Activated effector memory CD4-positive, alpha-beta T cell treated with Interleukin-2 at 50 U/mL for 16 hours (primary cell): ENCODE measurements at places on chromosomes 6 and 20.
A peak's percentile ranks its signal among the peaks of the same experiment; 100 is the strongest.

DNA sequence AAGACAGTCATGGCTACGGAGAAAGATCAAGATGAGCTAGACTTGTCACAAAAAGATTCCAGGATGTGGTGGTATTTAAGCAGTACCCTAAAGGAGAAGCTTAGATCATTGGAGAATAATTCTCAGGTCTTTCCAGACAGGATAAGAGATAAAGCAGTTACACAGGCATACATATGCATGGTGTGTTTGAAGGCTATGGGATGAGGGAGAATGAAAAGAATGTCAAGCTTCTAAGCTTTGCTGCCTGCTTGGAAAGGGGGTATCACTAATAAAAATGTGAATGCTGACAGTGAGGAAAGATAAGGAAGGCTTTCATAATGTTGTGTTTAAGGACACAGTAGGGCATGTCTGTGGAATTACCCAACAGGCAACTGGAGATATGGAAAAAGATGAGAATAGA, 28.1 kb downstream of the RWDD2A start:
- DNase-seq: no peak

DNA sequence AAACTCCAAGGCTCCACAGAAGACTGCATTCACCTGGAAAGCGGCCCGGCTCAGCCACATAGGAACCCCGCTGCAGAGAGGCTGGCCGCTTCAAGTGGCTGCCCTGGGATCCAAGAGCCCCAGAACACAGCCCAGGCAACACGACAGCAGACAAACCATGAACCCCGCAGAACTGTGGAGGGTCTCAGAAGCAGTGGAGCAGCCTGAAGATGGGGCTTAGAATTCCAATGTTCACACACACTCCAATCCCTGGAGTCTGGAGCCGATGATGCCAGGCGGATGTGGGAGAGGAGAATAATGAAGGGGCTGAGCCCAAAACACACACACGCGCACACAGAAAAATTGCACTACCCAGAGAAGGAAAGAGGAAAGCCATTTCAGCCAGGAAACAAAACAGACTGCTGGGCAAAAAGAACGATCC, 52.4 kb downstream of the NINL start:
- no peak for DNase-seq

DNA sequence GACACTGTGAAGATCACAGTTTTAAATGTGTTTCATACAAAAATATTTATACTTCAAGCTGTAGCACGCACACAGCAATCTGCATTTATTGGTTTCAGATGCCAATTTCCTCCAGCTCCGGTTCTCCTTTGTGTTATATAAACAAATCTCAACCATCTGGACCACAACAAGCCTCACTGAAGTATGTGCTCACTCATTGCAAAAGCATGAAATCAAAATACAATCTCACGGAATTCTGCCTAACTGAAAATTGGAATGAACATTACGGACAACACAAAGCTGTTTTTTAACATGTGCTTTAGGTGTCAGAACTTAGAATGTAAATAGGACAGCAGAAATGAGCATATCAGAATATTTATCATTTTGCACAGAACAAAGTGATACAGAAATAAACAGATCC, 38.0 kb downstream of the RCAN2 start:
- DNase-seq: no peak

DNA sequence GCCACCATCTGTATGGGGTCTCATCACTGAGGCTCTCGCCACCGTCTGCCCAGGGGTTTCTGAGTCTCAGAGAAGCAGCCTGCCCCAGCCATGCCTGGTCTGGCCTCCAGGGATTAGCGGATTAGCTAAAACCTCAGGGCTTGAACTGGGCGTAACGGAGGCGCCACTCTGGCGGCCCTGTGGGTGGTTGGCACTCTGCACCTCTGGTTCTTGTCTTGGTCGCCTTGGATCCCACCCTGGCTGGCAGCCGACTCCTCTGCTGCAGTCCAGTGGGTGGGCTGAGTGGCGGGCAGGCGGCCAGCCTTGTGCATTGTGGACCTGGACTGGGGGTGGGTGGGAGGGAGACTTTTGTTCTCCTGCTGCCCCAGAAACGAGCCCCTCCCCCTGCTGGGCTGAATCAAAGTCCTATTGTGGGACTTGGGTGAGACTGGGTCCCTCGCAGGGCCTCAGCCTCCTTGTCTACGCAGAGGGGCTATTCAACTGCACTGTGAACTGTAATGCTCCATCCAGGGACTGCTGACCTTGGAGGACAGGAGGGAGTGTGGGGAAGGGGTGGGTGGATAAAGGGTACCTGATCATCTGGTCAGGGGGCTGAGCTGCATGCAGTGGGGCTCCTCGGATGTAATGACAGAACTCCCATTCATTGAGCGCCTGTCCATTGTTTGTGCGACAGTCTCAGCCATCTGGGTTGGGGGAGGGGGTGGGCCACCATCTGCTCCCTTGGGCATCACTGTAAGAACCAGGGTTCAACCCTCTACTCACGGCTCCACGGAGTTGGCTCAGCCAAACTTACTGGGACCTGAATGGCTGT, 23.9 kb downstream of the SUN5 start:
- no peak for DNase-seq

DNA sequence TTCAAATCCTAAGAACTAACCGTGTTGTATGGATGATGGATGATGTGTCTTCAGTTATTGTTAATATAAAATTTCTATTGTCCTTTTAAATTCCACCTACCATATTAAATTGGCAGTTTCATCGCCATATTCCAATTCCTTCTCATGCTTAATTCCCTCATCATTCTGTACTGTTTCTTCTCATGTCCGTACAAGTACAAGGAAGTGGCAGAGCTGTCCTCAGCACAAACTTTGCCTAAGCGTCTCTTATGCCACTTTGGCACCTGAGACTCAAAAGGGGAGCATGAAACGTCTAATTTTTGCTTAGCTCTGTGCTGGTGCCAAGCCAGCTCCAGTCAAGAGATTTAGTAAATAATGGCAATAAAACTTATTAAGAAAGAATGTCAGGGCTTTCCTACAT, 158.2 kb upstream of the LAMA2 start:
- no peak for DNase-seq

- DNase-seq: no peak
These were observed 594 bp downstream of the ARFGEF3 start for GRCh38 chr6:138162111-138162954.

DNA sequence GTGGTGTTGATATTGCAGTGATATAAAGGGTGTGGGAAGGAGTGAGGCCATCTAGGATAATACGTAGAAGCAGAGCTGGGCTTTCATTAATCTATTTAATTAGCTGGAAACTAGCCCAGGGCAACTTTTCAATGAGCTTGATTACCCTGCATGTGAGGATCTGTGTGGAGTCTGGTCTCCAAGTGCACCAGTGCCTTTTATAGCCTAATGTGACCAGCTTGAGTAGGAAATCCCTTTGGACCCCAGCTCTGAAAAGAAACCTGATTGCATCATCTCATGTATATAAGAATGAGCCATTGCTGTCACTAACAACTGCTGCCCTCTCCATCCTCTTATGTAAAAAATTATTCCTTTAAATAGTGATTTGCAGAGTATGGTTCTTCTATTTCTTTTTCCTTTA, 72.6 kb downstream of the CD109 start:
- no peak for DNase-seq

DNA sequence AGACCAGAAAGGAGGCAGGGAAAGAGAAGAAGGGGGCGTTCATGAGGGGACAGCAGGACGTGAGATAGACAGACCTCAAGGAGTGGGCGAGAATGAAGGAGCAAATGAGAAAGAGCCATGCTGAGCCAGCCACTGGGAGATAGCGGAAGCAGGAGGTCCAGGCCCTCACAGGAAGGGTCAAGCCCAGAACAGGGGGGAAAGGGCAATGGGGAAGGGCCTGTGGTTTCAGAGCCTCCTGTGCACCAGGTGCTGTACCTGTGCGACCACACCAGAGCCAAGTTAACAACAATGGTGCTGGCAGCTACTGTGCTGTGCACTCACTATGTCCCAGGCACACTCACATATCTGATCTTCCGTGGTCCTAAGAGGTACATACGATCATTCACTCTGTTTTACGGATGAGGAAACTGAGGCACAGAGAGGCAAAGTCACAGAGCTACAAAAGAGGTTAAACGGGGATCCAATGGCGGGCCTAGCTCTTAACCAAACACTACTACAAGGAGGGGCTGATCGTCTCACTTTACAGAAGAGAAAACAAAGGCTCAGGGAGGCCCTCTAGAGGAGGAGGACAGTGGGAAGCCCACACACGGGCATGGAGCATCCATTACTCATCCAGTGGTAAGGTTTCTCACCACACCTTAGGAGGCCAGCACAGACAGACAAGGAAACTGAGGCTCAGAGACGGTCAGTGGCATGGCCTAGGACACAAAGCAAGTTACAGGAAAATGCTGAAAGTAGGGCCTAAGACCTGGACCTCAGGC, 129.1 kb downstream of the PREX1 start:
- no peak for DNase-seq

DNA sequence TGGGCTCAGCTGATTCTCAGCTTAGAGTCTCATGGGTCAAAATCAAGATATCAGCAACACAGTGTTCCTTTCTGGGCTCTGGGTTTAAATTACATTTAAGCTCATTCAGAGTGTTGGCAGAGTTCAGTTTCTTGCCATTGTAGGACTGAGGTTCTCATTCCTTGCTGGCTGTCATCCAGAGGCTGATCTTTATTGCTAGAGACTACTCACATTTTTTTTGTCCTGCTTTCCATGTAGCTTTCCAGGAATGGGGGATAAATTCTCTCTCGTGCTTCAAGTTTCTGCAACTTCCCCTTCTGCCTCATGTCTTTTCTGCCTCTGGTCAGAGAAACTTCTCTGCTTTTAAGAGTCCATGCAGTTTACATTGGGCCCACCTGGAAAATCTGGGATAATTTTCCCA, 86.9 kb downstream of the RFX6 start:
- DNase-seq: no peak

GRCh38 chr6:113361014-113361645, 496.0 kb upstream of the MARCKS start:
- DNase-seq: no peak

- DNase-seq: peak; percentile 83
These were observed at the start of gene BACH2 for GRCh38 chr6:90296341-90297114. TSS of gene BACH2 (minus strand) at chr6:90296843. CDS start at chr6:90008844, 287,999 bp downstream.

GRCh38 chr6:154410619-154411072, 54.0 kb upstream of the IPCEF1 start:
- no peak for DNase-seq

- no peak for DNase-seq
These were observed 82.0 kb upstream of the TRAF3IP2 start for GRCh38 chr6:111687652-111688051.

DNA sequence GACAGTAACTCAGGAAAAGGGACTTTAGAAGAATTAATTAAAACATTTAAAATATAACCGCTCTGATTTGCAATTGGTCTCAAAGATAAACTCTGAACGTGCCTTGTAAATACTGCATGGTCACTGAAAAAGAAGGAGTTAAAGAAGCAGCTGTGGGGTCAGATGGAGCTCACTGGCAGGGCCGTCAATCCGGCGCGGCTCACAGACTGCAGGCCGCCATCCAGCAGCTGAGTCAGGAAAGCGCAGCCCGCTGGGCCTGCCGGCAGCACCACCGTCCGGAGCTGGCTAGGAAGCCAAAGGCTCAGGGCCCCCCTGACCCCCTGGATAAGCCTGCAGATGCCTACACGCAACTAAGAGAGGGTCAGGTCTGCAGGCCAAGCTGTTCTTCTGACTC, 54.2 kb upstream of the FRMD1 start:
- DNase-seq: no peak

GRCh38 chr6:1784422-1784884, 174.7 kb downstream of the FOXC1 start:
- DNase-seq: no peak

DNA sequence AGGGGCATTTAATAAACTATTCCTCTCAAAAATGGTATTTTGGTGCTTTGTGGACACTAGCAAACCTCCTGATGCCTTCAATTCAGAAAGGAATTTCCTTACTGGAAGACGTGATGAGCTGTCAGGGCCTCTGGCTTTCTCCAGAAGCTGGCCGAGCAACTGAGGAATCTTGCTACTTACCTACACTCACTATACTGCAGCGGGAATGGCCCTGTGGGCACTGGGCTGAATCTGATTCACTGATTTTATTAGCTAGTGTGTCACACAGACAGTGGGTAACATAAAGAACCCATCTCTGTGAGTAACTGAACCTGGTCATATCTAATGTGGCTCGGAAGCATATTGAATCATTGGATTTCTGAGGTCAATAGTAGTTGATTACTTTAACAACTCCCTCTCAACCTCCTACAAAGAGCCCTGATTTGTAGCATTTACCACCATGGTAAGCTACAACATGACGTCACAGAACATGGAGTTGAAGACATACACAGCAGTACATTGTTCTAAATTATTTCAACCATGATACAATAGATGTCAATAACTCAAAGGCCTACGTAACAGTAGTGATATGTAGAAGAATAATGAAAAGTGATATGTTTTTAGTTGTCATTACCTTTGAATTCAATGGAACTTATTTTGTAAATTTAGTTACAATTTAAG, 232.1 kb downstream of the SYNE1 start:
- DNase-seq: no peak

DNA sequence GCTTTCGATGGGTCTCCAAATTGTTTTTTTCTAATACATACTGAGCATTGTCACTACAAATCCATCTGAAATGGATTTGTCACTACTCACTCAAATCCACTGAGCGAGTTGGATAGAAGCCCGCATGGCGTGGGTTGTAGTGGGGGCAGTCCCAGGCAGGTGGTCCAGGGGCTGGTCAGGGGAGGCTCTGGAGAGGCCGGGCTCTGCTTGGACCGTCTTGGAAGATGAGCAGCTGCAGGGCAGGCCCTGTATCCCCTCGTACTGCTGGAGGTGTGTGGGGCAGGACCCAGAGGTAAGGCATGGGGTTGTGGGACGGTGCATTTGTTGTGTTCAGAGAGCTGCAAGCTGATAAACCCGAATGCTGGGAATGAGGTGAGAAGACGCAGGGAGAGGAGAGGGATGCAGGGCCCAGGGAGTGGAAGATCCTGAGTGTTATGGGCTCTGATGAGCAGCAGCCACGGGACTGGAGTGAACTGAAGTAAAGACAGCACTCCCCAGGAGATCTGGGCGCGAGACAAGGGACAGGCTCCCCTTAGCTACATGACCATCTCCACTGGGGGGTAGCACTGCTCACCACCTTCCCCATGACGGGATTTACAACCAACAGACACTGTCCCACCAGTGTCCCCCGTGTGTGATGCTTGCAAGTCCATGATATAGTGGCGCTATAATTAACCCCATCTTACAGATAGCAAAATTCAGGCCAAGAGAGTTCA, 45.9 kb downstream of the PSMG4 start:
- DNase-seq: no peak

DNA sequence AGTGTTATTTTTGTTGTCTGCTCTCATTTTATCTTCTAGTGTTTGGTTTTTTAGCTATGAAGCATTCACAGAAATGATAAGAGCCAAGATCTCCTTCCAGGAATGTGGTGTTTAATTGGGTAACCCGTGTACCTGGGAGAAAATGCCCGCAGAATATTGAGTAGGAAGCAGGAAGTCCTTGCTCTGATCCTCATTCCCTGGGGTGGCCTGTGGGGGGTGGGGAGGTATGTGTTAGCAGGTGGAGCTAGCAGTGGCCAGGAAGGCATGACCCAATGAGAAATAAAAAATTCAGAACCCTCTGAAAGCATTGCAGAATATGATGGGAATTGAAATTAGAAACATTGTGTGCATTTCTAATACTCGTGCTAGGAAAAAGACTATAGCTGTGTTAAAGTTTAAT, 100.8 kb downstream of the DTD1 start:
- no peak for DNase-seq

GRCh38 chr6:56787209-56787608, 144.5 kb upstream of the DST start:
- DNase-seq: no peak
